Tibial nerve (tissue), 4 donors: ENCODE measurements at places on chromosomes 5 and 9. TPM values are rescaled to one million over a fixed set of nuclear protein-coding genes. Genes with fewer than 3 reads are reported as not detected.

Gene GRIA1
- 2.1 TPM for total RNA-seq

GRCh38 chr9:105131981-105132380, 112.5 kb upstream of the SLC44A1 start:
- no peak overlapping the region for H3K4me3 ChIP-seq
- no peak overlapping the region for H3K27ac ChIP-seq
- H3K36me3 ChIP-seq, result no peaks in the 10 kb centered on the region
- H3K4me1 ChIP-seq, result peaks cover 7% of the 10 kb centered on the region

Gene SIL1
- 45.7 TPM for total RNA-seq

DNA sequence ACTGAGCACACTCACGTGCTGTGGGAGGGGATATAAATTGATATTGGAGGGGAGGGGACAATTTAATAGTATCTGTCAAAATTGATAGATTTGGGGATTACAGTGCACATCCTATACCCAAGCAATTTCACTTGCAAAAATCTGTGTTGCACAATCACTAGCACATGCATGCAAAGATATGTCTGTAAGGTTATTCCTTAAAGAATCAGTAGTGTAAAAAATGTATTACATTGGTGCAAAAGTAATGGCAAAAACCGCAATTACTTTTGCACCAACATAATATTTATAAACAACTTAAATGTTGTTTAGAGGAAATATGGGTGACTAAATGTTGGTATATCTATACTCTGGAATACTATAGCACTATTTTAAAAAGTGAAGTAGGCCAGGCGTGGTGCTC, 108.7 kb downstream of the LHX2 start:
- DNase-seq, result no peak
- no peaks in the 10 kb centered on the region for H3K4me1 ChIP-seq
- no peaks in the 10 kb centered on the region for H3K27me3 ChIP-seq
- H3K4me3 ChIP-seq, result no peak overlapping the region

DNA sequence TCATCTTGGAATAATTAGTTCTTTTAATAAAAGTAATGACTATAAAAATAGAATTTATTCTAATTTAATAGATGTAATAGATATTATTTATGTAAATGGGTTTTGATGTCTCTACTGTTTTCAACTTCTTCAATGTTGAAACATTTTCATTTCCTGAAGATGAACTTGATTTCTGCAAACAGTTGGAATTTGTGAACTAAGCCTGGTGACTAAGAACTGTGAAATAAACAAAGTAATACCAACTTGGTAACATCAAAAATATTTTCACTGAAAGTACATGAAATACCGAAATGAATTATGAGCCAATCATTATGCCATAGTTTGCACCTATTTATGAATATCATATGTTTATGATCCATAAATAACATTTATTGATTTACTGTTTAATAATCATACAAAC, 143.8 kb upstream of the FGF10 start:
- no peaks in the 10 kb centered on the region for H3K27me3 ChIP-seq
- no peak for DNase-seq
- H3K4me3 ChIP-seq, result no peak overlapping the region
- H3K27ac ChIP-seq, result no peak overlapping the region
- H3K4me1 ChIP-seq, result no peaks in the 10 kb centered on the region
- no peaks in the 10 kb centered on the region for H3K36me3 ChIP-seq

Gene BTNL9
- total RNA-seq, result 24.9 TPM

Gene FOXI1
- total RNA-seq, result not detected

GRCh38 chr5:38994324-38994927, 79.8 kb downstream of the RICTOR start:
- no peak overlapping the region for H3K27ac ChIP-seq
- no peaks in the 10 kb centered on the region for H3K27me3 ChIP-seq
- H3K36me3 ChIP-seq, result peaks cover 25% of the 10 kb centered on the region
- DNase-seq, result peak; percentile 34
- no peak overlapping the region for H3K4me3 ChIP-seq

GRCh38 chr5:83562071-83562606, 90.6 kb downstream of the VCAN start:
- DNase-seq, result no peak
- no peak overlapping the region for H3K4me3 ChIP-seq
- no peaks in the 10 kb centered on the region for H3K36me3 ChIP-seq

Gene IL4
- not detected for total RNA-seq

Gene FCN2
- total RNA-seq, result 1.9 TPM

- no peaks in the 10 kb centered on the region for H3K36me3 ChIP-seq
- H3K27me3 ChIP-seq, result no peaks in the 10 kb centered on the region
- DNase-seq, result no peak
- H3K27ac ChIP-seq, result no peak overlapping the region
- no peaks in the 10 kb centered on the region for H3K4me1 ChIP-seq
Measured at GRCh38 chr5:168600409-168600808, 21.2 kb upstream of the PANK3 start.

DNA sequence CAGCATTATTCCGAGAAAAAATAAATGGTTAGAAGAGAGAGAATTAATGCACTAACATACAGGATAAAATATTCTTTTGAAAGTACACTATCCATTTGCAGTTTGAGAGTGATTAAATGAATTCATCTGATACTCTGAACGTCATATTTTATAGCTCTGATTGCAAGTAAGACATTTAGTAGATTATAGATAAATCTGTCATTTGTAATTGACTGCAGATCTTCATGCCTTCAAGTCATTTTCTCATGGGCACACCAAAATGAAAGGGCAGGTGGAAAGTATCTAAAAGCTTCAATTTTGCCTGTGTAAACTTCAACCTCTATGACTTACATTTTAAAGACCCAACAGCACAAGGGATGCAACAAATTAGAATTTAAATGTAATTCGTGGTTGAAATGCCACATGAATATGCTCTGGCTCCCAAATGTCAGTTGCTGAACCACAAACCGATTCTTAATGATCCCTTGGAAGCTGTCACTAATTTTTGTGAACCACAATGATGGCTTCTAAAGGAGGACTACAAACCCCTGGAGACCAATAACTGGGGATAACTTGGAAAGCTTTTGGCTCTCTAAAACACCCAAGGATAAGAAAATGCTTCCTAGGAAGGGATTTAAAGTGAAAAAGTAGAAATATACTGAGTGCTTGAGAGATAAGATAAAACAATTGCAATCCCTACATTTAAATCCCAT, 3.9 kb downstream of the TYRP1 start:
- no peak overlapping the region for H3K27ac ChIP-seq
- no peak for DNase-seq
- no peaks in the 10 kb centered on the region for H3K4me1 ChIP-seq
- H3K27me3 ChIP-seq, result no peaks in the 10 kb centered on the region
- no peak overlapping the region for H3K4me3 ChIP-seq
- no peaks in the 10 kb centered on the region for H3K36me3 ChIP-seq

- no peaks in the 10 kb centered on the region for H3K27me3 ChIP-seq
- no peaks in the 10 kb centered on the region for H3K4me1 ChIP-seq
- no peak overlapping the region for H3K27ac ChIP-seq
- no peak overlapping the region for H3K4me3 ChIP-seq
Measured at GRCh38 chr5:31283326-31283725, 89.8 kb downstream of the CDH6 start.

- no peaks in the 10 kb centered on the region for H3K27me3 ChIP-seq
- H3K36me3 ChIP-seq, result no peaks in the 10 kb centered on the region
- no peak for DNase-seq
Measured at GRCh38 chr5:151092762-151093161, 11.9 kb upstream of the TNIP1 start.

DNA sequence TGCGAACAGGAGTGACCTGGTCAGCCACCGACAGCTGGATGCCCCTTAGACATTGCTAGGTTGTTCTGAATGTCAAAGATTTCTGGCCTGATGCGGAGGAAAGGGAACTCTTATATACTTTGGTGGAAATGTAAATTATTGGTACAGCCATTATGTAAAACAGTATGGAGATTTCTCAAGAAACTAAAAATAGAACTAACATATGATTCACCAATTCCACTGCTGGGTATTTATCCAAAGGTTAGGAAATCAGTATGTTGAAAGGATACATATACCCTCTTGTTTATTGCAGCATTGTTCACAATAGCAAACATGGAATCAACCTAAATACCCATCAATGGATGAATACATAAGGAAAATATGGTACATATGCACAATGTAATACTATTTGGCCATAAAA, 31.8 kb downstream of the DMRT3 start:
- no peaks in the 10 kb centered on the region for H3K36me3 ChIP-seq
- H3K27ac ChIP-seq, result no peak overlapping the region
- DNase-seq, result no peak
- H3K4me1 ChIP-seq, result no peaks in the 10 kb centered on the region
- H3K4me3 ChIP-seq, result no peak overlapping the region

Gene PCDHB7
- total RNA-seq, result 4.4 TPM

DNA sequence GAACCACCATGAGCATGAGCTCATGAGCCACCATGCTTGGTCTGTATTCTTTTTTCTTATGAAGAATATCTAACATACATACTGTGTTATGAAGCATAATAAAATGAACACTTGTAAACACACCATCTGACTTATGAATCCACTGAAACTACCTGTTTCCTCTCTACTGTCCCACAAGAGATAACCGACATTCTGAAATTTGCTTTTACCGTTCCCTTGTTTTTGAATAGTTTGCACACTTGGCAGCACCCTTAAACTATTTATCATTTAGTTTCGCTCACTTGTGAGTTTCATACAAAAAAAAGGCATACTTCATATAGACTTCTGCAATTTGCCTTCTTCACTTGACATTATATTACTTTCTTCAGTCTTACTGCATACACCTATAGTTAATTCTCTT, 8.9 kb downstream of the LARS1 start:
- no peak overlapping the region for H3K27ac ChIP-seq
- H3K4me1 ChIP-seq, result no peaks in the 10 kb centered on the region
- H3K27me3 ChIP-seq, result no peaks in the 10 kb centered on the region
- no peak for DNase-seq
- no peaks in the 10 kb centered on the region for H3K36me3 ChIP-seq

Gene ZNF300
- 6.3 TPM for total RNA-seq
